ENCODE measurements at places on chromosomes 6 and 20.

DNA sequence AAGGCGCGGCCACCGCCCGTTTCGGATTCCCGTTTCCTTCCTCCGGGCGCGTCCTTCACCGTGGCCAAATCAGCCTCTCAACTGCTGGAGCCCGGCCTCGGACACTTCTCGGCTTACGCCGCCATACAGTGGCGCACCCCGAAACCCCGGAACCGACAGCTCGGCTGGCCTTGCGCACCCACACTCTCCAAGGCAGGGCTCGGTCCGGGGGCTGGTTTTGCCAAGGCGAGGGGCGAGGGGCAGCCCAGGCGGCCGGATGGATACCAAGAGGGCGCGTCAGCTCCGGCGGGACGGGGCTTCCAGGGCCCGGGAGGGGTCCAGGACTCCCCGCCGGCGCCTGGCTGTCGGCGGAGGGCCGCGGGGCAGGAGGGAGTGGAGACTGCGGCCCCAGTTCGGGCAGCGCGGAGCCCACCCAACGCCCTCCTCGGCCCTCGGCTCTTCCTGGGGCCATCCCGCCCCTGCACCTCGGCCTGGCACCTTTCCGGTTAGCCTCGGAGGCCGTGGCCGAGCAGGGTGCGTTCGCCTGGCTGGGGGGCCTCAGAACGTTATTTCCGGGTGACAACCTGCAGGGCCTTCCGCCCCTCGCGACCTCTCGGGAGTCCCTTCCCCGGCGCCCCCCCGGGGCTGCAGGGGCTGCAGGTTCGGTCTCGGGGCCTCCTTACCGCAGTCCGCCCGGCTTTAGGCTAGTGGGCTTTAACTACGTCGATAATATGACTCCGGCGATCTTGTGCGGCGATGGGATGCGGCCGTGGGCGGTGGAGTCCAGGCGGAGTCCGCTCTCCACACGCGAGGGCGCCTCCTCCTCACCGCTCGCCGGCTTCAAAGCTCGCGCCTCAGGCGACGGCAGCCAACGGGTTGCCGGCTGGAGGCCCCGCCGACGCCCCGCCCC, 697 bp upstream of the CEP43 start:
- H3K4me3 ChIP-seq = peak overlapping the region; percentile 90
- peaks cover 5% of the 10 kb centered on the region for H3K36me3 ChIP-seq
- peak overlapping the region; percentile 90 for H3K27ac ChIP-seq
- peaks cover 35% of the 10 kb centered on the region for H3K4me1 ChIP-seq
- peak; percentile 15 for DNase-seq

DNA sequence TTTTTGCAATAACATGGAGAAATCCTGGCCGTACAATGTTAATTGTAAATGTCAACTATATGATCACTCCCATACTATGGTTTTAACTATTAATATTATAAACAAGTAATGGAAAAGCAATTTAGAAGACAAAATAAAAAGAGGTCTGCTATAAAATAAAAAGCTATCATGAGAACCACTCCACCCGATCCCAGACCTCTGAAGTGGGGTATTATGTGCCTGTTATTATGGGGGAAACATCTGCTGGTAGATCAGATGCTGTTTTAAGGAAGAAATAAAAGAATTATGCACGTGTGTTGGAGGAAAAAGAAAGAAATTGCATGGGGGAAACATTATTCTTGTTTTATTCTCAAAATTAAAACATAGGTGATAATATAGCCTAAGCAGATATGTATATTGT, 615.7 kb upstream of the ARID1B start:
- no peak for DNase-seq
- no peaks in the 10 kb centered on the region for H3K36me3 ChIP-seq
- H3K4me3 ChIP-seq = no peak overlapping the region
- no peak overlapping the region for H3K27ac ChIP-seq
- peaks cover 15% of the 10 kb centered on the region for H3K4me1 ChIP-seq
- H3K27me3 ChIP-seq = no peaks in the 10 kb centered on the region

DNA sequence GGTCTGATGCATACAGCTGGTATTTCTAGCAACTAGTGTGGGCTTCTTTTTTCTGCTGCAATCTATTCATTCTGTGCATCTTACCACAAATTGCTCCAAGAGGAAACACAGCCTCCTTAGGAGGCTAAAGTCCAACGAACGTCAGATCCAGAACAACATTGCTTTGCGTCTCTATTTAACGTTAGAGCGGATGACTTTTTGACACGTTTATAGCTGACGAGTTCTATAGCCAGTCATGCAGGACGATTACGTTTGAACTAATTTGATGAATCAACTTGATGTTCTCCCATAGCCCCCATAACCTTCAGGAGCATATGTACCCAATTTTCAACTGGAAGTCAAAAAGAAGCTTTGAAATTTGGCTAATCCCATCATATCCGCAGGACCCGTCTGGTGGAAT, 59.9 kb downstream of the TSHZ2 start:
- H3K36me3 ChIP-seq = peaks cover 5% of the 10 kb centered on the region
- no peak overlapping the region for H3K4me3 ChIP-seq
- peaks cover 23% of the 10 kb centered on the region for H3K4me1 ChIP-seq
- DNase-seq = no peak

- peaks cover 4% of the 10 kb centered on the region for H3K36me3 ChIP-seq
- no peak overlapping the region for H3K27ac ChIP-seq
- DNase-seq = no peak
These were observed 63.3 kb downstream of the PSMB1 start for GRCh38 chr6:170489836-170490235.

- H3K4me1 ChIP-seq = peaks cover 8% of the 10 kb centered on the region
- peaks cover 2% of the 10 kb centered on the region for H3K36me3 ChIP-seq
- no peak overlapping the region for H3K4me3 ChIP-seq
These were observed 735 bp upstream of the MOG start for GRCh38 chr6:29656157-29656556.

- no peak overlapping the region for H3K4me3 ChIP-seq
- H3K27ac ChIP-seq = no peak overlapping the region
- no peak for DNase-seq
- peaks cover 2% of the 10 kb centered on the region for H3K36me3 ChIP-seq
- H3K4me1 ChIP-seq = peaks cover 8% of the 10 kb centered on the region
These were observed 606.7 kb upstream of the CITED2 start for GRCh38 chr6:139981066-139981624.

GRCh38 chr6:62286470-62286843, 432 bp upstream of the KHDRBS2 start:
- no peak overlapping the region for H3K27ac ChIP-seq
- H3K27me3 ChIP-seq = peaks cover 7% of the 10 kb centered on the region
- no peaks in the 10 kb centered on the region for H3K36me3 ChIP-seq
- H3K4me3 ChIP-seq = peak overlapping the region; percentile 77
- H3K4me1 ChIP-seq = no peaks in the 10 kb centered on the region

DNA sequence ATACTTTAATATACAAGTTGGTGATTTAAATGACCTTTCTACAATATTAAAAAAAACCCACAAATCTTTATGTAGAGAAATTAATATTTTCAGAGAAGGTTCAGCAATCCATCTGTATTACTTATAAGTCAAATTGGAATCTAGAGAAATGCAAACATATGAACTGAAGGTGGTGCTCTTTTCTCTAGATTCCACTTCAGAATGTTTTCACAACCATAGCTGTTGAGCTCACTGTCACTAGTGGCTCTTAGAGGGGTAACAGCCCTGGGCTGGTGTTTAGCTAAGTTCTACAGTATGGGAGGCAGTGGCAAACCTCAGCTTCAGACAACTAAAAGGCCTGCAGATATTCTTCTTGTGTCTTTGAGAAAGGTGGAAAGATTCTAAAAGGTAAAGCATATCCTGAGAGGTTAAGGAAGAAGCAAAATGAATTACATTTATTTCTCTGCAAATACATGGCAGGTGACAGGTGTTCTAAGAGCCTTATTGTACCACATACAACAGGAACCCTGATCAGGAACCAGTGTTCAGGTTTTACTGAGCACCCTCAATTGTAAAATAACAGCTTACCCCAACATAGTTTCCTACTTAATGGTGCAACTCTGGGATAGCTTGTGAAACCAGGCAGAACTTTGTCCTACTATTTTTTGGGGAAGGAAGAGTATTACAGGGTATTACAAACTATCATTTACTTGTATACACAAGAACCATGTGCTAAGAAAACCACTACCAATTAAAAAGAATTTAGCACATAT, 56.6 kb upstream of the SAMHD1 start:
- H3K27me3 ChIP-seq = no peaks in the 10 kb centered on the region
- H3K27ac ChIP-seq = peak overlapping the region; percentile 84
- H3K4me3 ChIP-seq = no peak overlapping the region

Measured in T-helper 17 cell (primary cell).